ENCODE measurements at places on chromosomes 7 and 10.

- no peak for DNase-seq
These were observed 217.2 kb downstream of the PCLO start for GRCh38 chr7:82945480-82945879.

DNA sequence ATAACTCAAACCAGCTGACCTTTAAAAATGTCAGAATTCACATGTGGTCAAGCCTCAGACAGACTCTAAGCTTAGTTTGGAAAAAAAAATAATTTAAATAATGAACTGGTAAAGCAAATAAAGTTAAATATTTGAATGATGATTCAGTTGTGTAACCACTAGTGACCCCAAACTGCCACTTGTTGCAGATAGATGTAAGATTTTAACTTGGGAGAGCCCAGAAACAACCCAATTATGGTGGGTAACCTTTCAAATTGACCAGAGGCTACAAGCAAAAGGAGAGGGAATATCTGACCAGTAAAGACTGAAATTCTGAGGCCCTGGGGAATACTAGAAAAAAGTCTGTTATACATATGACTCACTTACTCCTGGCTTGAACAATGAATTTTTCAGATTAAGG lies 268.1 kb downstream of the HPSE2 start:
- no peak for DNase-seq

GRCh38 chr10:61284222-61284890 lies 168.8 kb downstream of the TMEM26 start:
- DNase-seq: peak; percentile 73

DNA sequence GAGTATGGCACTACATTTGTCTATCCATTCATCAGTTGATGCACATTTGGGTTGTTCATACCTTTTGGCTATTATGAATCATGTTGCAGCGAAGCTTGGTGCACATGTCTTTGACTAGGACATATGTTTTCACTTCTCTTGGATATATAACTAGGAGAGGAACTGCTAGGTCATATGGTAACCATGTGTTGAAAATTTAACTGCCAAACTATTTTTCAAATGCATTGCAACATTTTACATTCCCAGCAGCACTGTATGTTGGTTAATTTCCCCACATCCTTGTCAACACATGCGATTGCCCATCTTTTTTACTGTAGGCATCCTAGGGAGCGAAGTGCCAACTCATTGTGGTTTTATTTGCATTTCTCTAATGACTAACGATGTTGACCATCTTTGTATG lies 183.4 kb downstream of the PRKCQ start:
- DNase-seq: peak; percentile 24

GRCh38 chr7:75808106-75808505 lies 5.5 kb downstream of the CCL24 start:
- DNase-seq: no peak

DNA sequence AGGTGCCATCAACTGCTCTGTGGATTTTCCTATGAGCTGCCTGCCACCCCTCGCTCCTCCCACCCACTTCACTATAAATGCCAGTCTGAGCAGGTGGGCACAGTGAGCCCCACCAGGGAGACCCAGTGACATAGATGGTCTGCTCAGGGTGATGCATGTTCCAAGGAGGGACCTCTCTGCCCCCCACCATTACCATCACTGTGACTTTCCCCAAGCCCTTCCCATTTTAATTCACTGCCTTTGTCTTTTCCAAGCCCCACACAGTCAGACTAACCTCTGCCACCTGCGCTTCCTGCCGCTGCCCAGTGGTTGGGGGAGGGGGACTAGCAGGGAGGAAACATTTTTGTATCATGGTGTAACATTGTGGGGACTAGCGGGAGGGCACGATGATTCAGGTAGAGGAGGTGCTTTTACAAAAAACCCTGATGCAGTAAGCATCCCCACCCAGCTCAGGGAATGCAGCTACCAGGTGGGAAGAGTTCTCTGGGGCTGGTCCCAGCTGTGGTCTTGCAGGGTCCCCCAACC lies 24.6 kb downstream of the PRSS2 start:
- DNase-seq: no peak

DNA sequence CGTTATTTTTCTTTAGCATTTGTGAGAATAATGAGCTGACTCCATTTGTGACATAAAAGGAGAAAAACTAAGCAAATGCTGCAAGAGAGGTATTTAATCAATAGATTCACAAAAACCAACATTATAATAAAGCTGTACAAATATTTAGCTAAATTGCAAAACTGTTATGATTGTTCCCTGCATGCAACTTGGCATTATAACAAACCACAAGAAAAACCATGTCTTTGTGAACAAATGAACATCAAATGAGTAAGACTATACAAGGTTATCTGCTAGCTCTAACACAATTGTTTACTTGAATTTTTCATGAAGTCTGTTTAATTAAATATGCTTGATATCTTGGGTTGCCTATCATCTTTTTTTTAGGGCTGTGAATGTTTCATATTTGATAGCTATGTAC lies 50.8 kb upstream of the PPP1R9A start:
- no peak for DNase-seq

DNA sequence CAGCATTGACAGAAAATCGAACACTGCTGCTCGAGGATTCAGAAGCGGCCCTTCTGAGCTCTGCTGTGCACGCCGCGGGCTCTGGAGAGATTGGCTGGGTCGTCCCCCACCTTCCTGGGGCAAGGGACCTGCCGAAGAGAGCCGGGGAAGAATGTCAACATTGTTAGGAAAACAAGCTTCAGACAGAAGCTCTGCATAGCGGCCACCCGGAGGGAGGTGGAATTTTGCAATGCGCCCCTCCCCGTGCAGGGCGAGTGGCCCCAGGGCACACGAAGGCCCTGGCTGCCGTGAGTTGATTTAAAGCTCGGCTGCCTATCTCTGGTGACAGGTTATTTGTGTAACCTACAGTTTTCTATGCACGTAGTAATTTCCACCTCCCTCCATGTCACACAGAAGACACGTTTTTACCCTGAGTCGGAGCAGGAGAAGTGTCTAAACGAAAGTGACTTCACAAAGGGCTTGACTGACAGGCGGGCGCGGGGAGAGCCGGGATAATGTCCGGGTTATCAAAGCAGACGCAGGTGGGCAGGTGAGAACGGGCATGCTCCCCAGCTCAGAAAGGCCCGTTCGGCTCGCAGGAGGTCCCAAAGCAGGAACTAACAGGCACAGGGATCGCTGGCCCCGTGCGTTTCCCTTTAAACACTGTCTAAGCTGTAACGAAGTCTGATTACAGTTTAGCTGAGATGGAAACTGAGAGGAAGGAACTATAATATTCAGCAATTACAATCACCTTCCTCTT lies 84.6 kb downstream of the PDGFA start:
- no peak for DNase-seq

DNA sequence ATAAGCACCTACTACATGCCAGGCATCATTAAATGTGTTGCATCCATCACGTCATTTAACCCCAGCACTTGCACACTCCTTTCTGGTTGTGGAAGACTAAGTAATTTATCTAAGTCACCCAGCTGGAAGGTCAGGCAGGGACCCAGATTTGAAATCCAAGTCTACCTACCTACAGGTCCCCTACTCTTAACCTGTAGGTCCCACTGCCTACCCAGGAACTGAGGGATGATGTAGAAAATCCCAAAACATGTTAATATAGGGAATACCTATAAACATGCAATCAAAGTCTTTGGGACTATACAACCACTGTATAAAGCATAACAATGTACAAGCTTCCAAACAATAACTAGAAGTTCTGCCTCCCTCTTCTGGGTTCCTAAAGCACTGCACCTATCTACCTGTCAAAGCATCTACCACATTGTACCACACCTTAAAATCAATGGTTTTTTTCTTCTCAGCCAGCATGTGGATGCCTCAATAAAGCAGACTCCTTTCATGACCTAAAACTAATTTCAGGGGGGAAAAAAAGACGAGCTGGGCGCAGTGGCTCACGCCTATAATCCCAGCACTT lies 5.6 kb downstream of the IL6 start:
- DNase-seq: no peak

DNA sequence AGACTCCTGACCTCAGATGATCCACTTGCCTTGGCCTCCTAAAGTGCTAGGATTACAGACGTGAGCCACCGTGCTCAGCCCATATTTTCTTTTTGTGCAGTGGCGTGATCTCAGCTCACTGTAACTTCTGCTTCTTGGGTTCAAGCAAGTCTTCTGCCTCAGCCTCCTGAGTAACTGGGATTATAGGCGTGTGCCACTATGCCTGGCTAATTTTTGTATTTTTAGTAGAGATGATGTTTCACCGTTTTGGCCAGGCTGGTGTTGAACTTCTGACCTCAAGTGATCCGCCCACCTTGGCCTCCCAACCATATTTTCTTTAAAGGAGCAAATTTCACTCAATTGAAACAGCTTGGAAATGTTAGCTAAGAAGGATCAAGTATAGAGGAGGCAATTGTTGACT lies 16.5 kb downstream of the GBF1 start:
- no peak for DNase-seq

GRCh38 chr10:71697938-71698709 lies 21.5 kb downstream of the C10orf105 start:
- DNase-seq: no peak

GRCh38 chr7:148697256-148698006 lies 1.3 kb upstream of the CUL1 start:
- peak; percentile 25 for DNase-seq

DNA sequence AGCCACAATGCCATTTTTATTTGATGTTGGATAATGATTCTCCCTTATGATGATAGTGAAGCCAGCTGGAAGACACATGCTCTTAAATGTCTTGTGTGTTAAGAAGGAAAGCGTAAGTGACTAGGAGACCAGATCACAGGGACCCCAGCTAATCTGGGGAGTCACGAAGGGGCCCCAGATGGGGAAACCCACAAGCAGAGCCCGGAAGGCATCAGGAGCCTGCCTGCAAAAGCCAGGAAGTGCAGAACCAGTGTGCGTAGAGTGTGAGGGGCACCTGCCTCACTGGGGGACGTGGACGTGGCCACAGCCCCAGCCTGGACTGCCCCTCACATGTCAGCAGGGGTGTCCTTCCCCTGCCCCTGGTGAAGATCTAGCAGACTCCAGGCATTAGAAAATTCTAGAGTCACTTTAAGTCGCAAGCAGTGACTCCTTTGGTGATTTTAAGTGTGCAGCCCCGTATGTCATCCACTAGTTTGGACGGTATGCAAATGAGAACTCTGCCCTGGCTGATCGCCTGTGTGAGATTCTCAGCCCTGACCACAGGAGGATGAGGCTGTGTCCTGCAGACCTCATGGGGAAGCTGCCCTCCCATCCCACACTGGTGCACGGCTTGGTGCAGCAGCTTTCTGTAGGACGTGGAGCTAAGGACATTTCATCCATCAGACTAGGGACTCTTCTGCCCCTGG lies 243.0 kb downstream of the WDR37 start:
- no peak for DNase-seq

GRCh38 chr10:71748671-71749191 lies 24.6 kb downstream of the VSIR start:
- peak; percentile 62 for DNase-seq

DNA sequence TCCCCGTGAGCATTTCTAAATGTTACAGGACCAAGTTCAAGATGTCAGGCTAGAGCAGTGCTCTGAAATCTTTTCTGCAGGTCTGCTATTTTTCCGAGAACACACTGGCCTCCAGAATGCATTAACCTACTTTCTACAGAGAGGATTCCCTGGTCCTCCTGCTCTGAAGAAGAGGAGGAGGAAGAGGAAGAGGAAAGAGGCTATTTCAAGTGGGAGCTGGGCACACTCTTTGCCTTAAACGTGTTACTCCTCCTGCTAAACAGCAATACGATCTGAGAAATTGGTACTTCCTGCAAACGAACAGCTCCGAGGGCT lies 157.4 kb downstream of the FRMD4A start:
- DNase-seq: peak; percentile 16

DNA sequence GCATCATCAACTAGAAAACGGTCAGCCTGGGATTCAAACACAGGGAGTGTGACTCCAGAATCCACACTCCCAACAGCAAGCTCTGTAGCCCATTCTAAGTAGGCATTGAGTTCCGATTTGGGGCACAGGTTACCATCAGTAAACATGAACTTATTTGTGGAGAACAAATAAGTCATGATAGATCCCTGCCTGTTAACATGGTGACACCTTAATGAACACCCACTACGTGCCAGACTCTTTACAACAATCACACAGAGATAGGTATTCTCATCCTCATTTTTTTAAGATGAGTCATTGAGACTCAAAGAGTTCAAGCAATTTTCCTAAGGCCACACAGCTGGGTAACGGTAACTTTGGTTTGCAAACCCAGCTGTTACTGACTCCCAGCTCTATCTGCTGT lies 91.5 kb downstream of the LYZL2 start:
- no peak for DNase-seq

- DNase-seq: no peak
These were observed 266.8 kb downstream of the SORCS1 start for GRCh38 chr10:106897719-106898118.

DNA sequence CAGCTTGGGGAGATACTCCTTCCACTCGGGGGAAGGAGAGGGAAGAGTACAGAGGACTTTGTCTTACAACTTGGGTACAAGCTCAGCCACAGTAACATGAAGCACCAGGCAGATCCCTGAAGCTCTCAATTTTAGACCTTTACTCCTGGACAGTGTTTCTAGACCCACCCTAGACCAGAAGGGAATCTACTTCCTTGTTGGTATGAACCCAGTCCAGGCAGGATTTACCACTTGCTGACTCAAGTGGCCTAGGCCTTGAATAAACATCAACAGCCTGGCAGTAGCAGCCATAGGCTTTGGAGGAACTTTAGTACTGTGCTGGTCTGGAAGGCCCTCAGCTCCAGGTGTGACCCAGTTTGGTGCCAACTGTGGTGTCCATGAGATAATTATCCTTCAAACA lies 173.1 kb downstream of the ADRA2A start:
- DNase-seq: no peak

DNA sequence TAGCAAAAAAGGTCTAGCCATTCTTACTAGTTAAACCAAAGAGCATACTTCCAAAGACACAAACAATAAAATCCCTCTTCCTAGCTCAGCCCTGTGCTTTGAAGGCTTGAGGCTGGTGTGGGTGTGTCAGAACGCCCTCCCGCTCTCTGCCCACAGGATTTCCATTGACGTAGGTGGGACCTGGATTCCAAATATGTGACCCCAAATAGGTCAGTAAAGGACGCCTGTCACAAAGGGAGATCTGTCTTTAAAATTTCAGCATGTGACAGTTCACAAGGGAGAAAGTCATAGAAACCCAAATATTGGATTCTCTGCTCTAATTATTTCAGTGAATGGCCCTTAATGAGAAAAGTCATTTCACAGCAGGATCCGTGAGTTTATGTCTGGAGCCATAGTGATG lies 39.9 kb upstream of the LYZL1 start:
- no peak for DNase-seq

- DNase-seq: no peak
These were observed 26.7 kb upstream of the SLF2 start for GRCh38 chr10:100886091-100886490.

GRCh38 chr10:133127291-133128125 lies 32.5 kb upstream of the KNDC1 start:
- no peak for DNase-seq

- DNase-seq: peak; percentile 48
These were observed 1.8 kb upstream of the ZNF503 start for GRCh38 chr10:75403144-75403938.

DNA sequence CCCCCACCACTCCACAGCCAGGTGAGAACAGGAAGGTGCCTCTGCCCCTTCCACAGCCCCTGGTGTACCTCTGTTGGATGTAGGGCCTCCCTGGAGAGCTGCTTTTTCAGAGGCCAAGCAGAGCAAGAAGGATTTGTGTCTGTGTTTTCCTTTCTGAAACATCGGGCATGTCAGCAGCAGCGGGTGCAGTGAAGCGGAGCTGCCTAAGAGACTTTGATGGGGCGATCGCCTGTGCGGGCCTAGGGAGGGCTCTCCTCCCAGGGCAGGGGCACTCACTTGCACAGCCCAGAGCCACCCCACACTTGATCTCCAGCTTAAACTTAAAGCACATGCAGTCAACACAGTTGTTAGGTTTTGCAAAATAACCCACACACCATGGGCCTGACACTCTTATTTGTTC lies 324.7 kb downstream of the ACTR3B start:
- DNase-seq: no peak
